Tongue (tissue), 3 donors: ENCODE measurements at places on chromosomes 3 and 15. TPM values are rescaled to one million over a fixed set of nuclear protein-coding genes. Genes with fewer than 3 reads are reported as not detected.

CILP gene
- 70.9 TPM for total RNA-seq

DNA sequence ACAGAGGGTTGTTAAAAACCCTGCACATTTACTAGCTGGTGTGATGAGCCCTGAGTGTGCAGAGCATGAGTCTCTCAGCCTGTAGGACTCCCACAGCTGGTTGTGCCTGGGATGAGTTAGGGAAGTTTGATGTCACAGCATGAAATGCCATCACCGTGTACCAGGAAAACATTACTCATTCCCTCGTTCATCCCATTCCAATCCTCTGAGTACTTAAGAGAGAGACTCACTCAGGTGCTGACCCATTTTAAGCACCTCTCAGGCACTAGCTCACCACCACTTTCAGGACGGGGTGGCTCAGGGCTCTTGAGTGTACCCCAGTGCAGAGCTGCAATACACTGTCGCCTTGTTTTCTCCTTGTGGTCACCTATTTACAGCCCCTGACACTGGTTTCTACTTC, 18.7 kb downstream of the MGLL start:
- DNase-seq = no peak

GRCh38 chr3:144244662-144245061, 273.0 kb downstream of the DIPK2A start:
- DNase-seq = no peak

- no peak for DNase-seq
Observed at GRCh38 chr15:84855136-84855535, 29.3 kb upstream of the SLC28A1 start.

DNA sequence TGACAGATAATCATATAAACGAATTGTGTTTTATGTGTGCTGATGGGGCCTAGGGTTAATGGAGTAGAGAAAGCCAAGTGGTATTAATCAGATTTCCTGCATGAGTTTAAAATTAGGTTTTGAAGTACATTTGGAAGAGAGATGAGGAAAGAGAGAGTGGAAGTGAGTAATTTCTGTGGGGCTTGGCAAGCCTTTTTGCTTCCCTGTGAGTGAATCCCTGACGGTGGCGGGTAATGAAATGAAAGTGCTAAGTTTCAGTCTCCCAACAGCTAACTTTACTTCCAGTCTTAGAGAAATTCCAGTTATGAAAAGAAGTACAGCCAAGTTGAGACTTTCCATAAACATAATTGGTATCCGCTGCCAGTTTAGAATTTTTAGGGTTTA, 139.4 kb downstream of the BBX start:
- peak; percentile 77 for DNase-seq

DNA sequence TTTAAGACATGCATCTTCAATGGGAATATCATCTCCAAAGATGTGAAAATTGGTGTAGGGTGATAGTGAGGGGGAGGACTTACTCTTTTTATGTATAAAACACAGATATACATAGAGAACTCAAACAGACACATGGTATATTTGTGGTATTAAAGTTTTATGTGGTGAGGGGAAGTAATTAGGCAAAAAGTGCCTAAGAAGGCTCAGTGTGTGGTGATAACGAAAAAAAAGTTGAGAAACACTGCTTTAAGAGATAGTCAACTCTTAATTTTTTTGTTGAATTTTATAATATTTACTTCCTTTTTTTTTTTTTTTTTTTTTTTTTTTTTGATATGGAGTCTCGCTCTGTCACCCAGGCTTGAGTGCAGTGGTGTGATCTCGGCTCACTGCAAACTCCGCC, 174.2 kb upstream of the FRMD4B start:
- no peak for DNase-seq
